Activated naive CD4-positive, alpha-beta T cell (primary cell): ENCODE measurements at places on chromosomes 12 and 14.

DNA sequence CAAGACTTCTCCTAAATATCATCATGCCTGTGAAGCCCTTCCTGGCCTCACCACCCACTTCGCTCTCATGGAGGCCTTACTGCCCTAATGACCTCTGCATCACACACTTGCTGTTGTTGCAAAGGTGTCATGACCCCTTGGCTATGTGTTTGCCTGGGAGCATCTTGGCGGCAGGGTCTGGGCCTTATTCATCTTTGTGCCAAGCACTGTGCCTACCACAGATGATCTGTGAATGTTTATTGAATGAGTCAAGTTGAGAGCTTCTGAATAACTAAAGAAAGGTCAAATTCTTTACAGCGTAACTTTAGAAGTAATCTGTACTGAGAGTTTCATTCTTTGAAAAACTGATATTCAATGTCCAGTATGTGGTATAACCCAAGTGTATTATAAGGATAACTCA is 113.3 kb downstream of the TTC8 start:
- no peak for DNase-seq

DNA sequence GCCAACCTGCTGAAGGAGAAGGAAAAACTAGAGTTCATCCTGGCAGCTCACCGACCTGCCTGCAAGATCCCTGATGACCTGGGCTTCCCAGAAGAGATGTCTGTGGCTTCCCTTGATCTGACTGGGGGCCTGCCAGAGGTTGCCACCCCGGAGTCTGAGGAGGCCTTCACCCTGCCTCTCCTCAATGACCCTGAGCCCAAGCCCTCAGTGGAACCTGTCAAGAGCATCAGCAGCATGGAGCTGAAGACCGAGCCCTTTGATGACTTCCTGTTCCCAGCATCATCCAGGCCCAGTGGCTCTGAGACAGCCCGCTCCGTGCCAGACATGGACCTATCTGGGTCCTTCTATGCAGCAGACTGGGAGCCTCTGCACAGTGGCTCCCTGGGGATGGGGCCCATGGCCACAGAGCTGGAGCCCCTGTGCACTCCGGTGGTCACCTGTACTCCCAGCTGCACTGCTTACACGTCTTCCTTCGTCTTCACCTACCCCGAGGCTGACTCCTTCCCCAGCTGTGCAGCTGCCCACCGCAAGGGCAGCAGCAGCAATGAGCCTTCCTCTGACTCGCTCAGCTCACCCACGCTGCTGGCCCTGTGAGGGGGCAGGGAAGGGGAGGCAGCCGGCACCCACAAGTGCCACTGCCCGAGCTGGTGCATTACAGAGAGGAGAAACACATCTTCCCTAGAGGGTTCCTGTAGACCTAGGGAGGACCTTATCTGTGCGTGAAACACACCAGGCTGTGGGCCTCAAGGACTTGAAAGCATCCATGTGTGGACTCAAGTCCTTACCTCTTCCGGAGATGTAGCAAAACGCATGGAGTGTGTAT is 2.4 kb downstream of the FOS start:
- no peak for DNase-seq

DNA sequence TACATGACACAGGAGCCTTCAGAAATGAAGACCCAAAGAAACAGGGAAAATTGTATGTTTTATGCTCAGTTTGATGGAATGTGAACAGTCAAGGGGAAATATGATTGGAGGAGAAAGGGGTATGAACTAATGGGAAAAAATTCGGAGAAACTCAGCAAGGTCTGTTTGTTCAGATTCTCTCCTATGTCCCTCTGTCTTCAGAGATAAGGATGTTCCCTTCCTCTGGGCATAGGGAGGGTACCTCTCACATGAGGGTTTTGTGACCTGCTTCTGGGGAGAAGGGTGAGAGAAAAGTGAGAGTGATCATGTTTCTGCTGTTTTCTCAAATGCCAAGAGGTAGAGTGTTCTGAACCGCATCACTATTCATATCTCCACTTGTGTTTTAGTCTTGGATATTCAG is 26.6 kb upstream of the LIMA1 start:
- no peak for DNase-seq

- DNase-seq: no peak
Measured at GRCh38 chr14:29636870-29637269, 290.8 kb downstream of the PRKD1 start.

DNA sequence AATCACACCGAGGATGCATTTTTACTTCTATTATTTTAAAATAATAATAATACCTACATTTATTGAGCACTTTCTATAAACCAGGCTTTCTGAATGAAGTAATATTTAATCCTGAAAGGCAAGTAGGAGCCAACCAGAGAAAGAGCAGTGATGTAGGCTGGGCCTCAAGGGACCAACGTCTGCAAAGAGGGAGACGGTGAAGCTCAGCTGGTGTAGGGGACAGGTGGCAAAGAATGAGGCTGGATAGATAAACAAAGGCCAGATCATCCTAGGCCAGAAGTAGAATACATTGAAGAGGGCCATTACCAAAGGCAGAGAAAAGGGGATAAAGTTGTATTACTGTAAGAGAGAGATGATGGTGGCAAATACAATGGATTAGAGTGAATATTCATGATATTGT is 810 bp upstream of the TMBIM4 start:
- DNase-seq: no peak

DNA sequence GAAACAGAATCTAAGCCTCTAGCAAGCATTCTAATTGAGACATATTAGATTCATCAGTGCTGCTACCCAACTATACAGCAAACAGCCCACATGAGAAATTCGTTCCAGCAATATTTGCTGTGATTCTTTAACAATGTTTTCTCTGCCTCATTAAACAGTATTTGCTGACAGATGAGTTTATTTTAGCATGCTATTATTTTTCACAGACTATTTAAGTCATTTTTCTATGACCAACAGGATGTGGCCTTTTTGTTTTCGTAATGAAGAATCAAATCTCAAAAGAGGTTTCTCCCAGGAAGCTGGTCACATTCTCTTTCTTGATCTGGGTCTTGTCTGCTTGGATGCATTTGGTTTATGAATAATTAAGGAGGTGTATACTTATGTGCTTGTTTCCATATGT is 23.2 kb upstream of the SERPINA12 start:
- DNase-seq: no peak

GRCh38 chr12:89325495-89325894 is 26.8 kb downstream of the DUSP6 start:
- DNase-seq: no peak

DNA sequence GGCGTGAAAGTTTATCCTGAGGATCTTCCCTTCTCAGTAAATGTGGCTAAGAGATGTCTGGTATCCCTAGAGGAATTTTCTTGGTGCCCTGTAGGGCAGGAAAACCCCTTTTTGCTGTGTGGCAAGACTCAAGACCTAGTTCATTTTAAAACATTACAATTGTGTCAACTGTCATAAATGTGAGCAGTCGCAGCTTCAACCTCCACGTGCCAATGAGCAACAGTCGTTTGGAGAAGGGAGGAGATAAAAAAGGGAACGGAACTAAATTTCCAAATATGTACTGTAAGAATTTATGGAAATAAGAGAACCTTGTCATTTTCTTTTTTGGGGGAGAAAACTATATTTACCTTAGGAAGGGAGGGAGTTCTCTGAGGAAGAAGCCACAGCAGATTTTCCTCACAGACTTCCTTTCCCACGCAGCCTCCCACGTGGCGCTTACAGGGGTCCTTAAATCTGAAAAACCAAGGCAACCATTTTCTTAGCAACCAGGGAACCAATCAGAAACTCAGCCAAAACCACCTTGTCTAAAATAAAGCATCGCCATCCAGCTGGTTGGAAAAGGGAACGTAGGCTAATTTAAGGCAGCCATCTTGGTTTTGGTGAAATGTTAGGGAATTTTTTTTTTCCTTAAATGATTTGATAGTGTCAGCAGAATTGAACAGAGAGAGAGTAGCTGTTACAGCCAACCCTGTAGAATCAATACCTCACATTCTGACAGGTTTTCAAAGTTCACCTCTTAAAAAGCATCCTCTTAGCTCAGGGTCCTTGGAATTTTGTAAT is 99.1 kb downstream of the FIGNL2 start:
- no peak for DNase-seq
